ENCODE measurements at places on chromosomes 1 and 21. TPM values are rescaled to one million over a fixed set of nuclear protein-coding genes. Genes with fewer than 3 reads are reported as not detected.

The UQCRH gene
- 800 TPM for polyA plus RNA-seq

The TUFT1 gene
- polyA plus RNA-seq: 0.86 TPM

The RYR2 gene
- polyA plus RNA-seq: 0.09 TPM

The COL6A1 gene
- 29.4 TPM for polyA plus RNA-seq

The LYPD8 gene
- not detected for polyA plus RNA-seq

The SDF4 gene
- 67.5 TPM for polyA plus RNA-seq

The JAK1 gene
- 33.7 TPM for polyA plus RNA-seq

The OR2T2 gene
- not detected for polyA plus RNA-seq

The AMIGO1 gene
- polyA plus RNA-seq: 8.0 TPM

The LENEP gene
- not detected for polyA plus RNA-seq

The SPRR2D gene
- polyA plus RNA-seq: not detected

The ADORA1 gene
- polyA plus RNA-seq: 1.3 TPM

The LCK gene
- 0.26 TPM for polyA plus RNA-seq

The OR14K1 gene
- not detected for polyA plus RNA-seq

The RPE65 gene
- not detected for polyA plus RNA-seq

The KCNJ9 gene
- 0.01 TPM for polyA plus RNA-seq

The CTTNBP2NL gene
- 1.2 TPM for polyA plus RNA-seq

The VCAM1 gene
- polyA plus RNA-seq: 0.91 TPM

The LRRC47 gene
- 44.3 TPM for polyA plus RNA-seq
